Fibroblast of pulmonary artery (primary cell): ENCODE measurements at places on chromosomes 5 and 9.

- no peak for DNase-seq
These were observed 16.9 kb upstream of the TMEM250 start for GRCh38 chr9:136135326-136136126.

GRCh38 chr5:3199962-3200755 lies 395.5 kb upstream of the IRX1 start:
- no peak for DNase-seq

GRCh38 chr9:127351182-127352166 lies 45.5 kb upstream of the SLC2A8 start:
- DNase-seq = no peak

DNA sequence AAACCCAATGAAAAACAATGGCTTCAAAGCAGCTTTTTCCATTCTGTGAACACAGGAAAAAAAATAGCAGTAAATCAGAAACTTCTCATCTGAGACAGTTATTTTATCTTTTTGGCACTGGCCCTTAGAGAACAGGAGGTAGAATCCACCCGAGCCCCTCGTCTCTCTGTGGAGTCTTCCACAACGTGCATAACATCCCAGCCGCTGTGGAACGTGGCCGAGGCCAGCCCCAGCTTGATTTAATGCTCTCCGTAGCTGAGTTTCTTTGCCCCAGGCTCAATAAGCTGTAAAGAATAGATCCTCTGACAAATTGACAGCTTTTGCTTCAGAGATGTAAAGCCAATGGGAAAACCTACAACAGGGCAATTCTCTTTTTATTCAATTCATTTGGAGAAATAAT lies 107.9 kb upstream of the DAP start:
- DNase-seq = no peak

GRCh38 chr5:171310819-171311321 lies 1.8 kb downstream of the TLX3 start:
- DNase-seq = no peak

GRCh38 chr5:55564721-55565120 lies 30.0 kb upstream of the PLPP1 start:
- no peak for DNase-seq

DNA sequence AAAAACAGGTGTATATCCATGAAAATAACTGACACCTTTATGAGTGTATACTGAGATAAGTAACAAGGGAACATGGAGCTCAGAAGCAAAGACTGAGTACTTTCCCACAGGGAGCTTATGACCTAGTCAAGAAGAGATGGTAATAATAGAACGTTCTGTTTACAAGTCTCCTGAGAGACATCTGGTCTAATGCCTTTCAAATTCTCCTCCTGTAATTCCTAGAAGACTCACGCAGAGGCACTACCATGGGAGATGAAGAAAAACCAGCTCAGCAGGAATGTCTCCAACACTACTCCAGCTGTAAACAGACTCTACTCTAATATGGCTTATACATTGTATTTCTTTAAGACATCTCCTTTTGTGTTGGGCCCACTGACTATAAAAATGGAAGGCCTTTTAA lies 503.6 kb upstream of the TUSC1 start:
- DNase-seq = no peak

GRCh38 chr5:140926443-140927227 lies 536 bp downstream of the PCDHAC1 start:
- DNase-seq = peak; percentile 41

DNA sequence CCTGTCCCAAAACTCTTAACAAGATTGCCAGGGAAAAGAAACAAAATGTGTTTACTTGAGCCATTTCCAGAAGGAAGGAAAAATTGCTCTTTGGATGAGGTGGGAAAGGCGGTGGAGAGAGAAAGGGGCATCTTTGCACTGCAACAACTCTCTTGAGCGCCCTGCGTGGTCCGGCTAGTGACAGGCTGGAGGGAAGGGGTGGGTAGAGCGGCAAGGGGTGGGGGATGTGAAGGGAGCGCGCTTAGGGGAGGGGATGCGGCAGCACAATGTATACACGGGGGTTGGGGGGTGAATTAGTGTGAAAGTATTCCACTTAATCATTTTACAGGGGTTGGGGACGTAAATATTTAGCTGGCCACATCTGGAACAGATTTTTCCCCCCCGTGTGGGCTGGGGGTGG lies 1.3 kb downstream of the FGF10 start:
- no peak for DNase-seq

GRCh38 chr9:105978336-105978735 lies 284.0 kb downstream of the TMEM38B start:
- DNase-seq = no peak
